Endodermal cell (in vitro differentiated cells): ENCODE measurements at places on chromosomes 13 and 19. TPM values are rescaled to one million over a fixed set of nuclear protein-coding genes. Genes with fewer than 3 reads are reported as not detected.

The EBI3 gene
- 0.77 TPM in 1 of 2 replicates, not detected in the other for total RNA-seq

The SLC10A2 gene
- not detected in 3 replicates for total RNA-seq

The PSG1 gene
- total RNA-seq: not detected in 3 replicates

The ZNF208 gene
- total RNA-seq: not detected in 3 replicates

The ADAMTSL5 gene
- total RNA-seq: 0.82 to 4.1 TPM (median 2.6 TPM) in 3 replicates

The PABPC3 gene
- total RNA-seq: 0.35 and 0.38 TPM in 2 replicates

The KLHL1 gene
- total RNA-seq: 0.05 TPM in 1 of 2 replicates, not detected in the other

The SYCN gene
- total RNA-seq: not detected in 2 replicates

- DNase-seq: no peak
Observed at GRCh38 chr19:19278315-19278714, 5.2 kb upstream of the TM6SF2 start.

DNA sequence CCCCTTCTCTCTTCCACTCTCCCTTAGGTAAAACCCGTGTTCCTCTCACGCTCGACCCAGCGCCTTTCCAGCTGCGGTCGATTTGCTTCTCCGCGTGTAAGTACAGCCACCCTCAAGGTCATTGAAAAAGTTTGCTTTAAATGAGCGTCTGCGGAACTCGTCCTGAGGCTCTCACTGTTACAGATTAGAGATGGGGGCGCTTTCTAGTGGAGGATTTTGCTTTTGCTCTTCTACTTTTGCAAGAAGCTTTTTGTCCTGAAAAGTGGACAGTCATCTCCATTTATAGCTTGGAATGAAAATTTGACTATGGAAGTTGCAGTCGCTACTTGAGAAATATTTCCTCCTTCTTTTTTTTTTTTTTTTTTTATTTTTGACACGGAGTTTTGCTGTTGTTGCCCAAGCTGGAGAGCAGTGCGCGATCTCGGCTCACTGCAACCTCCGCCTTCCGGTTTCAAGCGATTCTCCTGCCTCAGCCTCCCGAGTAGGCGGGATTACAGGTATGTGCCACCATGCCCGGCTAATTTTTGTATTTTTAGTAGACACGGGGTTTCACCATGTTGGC, 595 bp upstream of the RAB20 start:
- no peak for DNase-seq

- DNase-seq: no peak
Observed at GRCh38 chr13:59766236-59766635, 397.5 kb downstream of the DIAPH3 start.

- DNase-seq: no peak
Observed at GRCh38 chr13:49690133-49690994, 922 bp downstream of the EBPL start.

DNA sequence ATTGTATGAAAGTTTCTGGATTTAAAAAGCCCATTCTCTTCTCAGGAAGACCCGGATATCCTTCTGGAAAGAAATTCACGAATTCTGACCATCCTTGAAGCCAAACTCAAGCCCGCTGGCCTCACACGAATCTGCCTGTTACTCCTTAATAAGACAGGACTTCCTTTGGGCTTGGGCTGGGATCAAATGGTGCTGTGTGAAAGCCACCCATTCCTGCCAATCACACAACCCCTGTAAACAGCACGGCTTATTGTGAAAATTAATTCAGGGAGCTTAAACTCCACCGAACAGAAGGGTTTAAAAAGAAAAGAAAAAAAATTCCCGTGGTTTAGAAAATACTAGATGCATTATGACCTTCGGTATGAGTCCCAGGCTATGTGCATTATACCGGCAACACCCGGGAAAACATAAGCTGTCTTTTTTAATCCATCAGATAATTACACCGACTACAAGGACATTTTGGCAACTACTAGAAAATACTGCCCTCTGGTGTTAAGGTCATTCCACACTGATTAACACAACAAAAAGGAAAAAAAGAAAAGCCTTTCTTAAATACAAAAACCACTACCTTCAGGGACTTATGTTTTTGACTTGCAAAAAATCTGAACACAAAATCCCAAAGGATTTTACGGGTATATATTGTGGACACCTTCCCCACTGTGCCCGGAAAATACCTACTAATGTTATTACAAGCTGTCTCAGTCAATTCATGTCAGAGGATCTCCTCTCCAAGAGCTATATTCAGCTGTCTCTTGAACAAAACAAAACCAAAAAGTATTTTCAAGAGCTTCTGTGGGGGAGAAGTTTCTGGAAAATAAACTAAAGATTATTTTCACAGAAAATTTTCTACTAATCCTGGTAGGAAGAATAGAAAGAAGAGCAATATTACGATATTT, 76.0 kb upstream of the LSM14A start:
- peak; percentile 66 for DNase-seq

DNA sequence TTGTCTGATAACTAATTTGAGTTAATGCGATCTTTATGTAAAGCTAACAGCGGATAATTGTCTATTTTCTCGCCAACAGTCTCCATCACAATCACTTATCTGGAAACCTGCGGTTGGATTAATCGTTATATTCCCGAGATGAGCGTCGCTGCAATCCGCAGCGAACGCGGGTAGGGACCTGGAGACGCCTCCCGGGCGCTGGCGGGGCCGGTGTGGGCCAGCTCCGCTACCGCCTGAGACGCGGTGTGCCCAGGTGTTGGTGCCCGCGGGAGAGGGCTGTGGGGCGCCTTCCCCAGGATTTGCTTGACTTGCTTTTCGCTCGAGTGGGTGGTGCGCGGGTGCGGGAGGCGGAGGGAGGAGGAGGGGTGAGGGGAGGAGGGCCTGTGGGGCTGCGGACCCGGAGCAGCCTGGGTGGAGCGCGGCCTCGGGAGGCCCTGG, 38.3 kb downstream of the SOX1 start:
- peak; percentile 67 for DNase-seq

DNA sequence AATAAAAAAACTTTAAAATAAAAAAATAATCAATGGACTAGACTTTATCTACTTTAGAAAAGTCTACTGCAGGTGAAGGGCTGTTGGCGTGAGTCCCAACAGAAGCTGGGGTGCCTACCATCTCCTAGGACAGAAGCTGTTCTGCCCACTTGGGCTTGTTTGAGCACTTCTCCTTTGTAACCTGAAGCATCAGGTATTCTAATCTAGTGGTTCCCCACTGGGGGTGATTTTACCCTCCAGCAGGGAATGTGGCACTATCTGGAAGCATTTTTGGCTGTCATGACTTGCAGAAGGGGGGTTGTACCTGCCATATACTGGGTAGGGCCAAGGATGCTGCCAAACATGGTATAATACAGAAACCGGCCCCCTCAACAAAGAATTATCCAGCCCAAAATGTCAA, 16.2 kb upstream of the DOCK9 start:
- DNase-seq: peak; percentile 69

DNA sequence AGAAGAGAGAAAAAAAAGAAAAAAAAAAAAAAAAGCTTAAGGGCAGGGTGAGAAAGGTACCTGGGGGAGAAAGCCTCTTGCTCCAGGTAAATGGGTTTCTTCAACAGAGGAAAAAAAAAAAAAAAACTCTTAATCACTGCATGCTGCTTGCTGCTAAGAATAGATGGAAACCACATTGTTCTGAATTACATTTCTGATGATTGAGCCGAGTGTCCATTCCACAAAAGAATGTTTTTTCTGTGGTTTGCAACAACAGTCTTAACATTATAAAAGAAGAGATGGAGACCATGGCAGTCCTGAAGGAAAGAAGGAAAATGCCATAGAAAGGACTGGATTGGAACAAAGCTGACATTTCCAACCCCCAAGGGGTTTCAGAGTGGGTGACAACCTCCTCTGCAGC, 1312.7 kb downstream of the SLITRK1 start:
- no peak for DNase-seq

DNA sequence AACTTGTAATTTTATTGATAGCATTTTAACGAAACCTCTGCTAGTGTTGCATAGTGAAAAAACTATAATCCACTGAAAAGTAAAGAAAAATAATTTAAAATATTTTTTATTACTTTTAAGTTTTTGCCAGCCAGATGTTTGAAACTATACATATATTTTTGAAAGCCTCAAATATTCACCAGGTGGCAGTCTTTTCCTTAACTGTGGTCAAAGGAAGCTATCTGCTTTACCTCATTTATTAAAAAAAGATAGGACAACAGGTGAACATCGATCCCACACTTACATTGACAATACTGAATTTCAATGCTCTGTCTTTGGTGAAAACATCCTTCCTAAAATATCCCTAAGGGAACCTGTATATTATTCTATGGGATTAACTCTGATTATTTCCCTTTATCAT, 100.5 kb downstream of the TRPC4 start:
- no peak for DNase-seq

DNA sequence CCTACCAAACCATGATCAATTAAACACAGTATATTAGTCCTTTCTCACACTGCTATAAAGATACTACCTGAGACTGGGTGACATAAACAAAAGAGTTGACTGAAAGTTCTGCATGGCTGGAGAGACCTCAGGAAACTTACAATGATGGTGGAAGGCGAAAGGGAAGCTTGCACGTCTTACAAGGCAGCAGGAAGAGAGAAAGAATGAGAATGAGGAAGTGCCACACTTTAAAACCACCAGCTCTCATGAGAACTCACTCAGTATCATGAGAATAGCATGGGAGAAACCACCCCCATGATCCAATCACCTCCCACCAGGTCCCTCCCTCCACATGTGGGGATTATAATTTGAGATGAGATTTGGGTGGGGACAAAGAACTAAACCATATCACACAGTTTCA, 324.9 kb upstream of the ZNF507 start:
- no peak for DNase-seq

DNA sequence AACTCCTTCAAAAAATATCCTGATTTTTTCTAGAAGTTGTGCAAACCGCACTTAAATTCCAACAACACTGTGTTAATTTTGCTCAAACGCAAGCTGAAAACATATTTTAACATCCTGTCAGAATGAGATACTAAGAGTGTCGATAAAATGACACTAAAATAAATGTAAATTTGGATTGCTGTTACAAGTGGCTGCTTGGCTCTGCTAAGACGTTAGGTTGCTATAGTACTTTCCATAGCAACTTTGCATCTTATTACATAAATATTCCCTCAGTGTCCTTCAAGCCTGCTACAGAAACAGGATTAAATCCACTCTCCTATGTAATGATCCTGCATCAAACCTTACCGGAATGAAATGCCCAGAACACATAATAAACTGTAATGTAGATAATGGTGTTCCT, 292.1 kb downstream of the DNAJC15 start:
- DNase-seq: no peak

DNA sequence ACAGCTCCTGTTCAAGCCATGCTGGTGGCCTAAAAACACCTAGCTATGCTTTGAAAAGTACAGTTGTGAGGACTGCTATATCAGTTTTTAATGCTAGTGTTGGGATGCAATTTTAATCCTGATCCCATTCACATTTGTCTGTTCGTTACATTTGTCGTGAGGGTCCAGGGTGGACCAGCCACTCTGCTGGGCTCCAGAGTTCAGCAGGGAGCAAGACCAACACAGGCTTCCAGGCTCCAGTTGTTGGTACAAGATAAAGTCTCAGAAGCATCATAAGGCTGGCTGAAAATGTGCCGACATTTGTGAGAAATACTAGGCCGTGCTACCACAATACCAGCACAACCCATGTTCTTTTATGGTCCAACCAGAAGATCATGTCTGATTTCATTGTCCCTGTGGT, 210.6 kb downstream of the SLC7A1 start:
- DNase-seq: no peak

- DNase-seq: no peak
Observed at GRCh38 chr13:34756572-34756971, 185.5 kb upstream of the NBEA start.

- no peak for DNase-seq
Observed at GRCh38 chr13:26222520-26223046, 469 bp upstream of the RNF6 start.

DNA sequence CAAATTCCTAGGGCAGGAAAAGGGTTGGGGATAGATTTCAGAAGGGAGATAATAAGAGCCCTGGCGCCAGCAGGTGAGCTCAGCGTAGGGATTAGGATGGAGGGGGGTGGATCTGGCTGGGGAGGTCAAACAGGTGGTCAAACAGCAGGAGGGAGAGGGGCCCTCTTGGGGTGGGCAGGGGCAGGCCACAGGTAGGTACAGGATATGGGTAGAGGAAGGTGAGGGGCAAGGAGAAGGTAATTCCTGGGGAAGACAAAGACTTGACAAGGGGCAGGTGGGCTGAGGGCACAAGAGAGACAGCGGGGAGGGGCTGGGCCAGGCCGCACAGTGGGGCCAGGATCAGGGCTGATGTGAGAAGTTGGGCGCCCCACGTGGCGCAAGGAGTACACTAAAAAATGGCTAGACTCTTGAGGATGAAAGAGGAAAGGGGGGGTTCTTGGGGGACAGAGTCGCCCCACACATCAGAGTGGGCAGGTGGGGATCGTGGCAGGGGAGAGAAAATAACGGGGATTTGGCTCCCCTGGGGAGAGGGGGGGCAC, 713 bp downstream of the KRI1 start:
- peak; percentile 86 for DNase-seq

GRCh38 chr13:86581706-86582105, 782.5 kb upstream of the SLITRK6 start:
- DNase-seq: no peak

GRCh38 chr19:31330237-31330636, 19.0 kb downstream of the TSHZ3 start:
- no peak for DNase-seq

- no peak for DNase-seq
Observed at GRCh38 chr13:84648069-84648640, 765.9 kb upstream of the SLITRK1 start.

DNA sequence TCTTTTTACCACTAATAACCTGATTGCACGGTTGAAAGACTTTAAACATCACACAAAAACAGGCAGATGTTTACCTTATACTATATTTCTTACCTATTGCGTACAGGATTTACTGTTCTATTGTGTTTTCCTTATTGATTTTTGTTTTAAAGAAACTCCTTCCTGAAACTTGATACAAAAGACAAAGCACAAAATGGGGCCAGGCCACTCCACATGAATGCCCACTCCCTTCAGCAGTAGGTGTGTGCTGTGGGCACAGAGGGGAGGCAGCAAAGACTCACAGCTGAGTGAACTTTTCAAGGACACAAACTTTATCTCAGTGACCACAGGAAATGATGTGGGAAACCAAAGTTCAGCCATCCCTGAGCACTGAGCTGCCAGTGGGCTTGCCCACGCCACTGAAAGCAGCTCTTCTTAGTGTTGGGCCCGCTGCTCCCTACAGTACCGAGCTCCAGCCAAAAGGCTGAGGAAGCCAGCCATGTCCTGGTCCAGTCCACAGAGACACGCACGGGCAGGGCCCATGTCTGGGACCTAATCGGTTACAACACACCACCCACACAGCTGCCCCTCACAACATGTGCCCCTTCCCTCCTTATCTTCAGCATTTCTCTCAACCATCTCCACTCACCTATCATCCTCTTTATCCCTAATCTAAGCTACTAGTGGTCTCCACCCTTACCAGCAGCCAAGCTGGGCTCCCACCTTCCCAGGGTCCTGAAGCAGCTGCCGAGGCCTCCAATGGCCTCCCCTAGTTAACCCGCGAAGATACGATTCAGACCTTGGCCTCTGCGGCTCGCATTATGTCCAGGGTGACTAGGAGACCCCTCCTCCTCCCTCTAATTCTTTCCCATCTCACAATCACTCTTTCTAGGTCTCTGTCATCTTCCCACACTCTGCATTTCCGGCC, 39.5 kb downstream of the ATP7B start:
- no peak for DNase-seq
